ENCODE measurements at places on chromosomes 5 and 9.
A peak's percentile ranks its signal among the peaks of the same experiment; 100 is the strongest.

DNA sequence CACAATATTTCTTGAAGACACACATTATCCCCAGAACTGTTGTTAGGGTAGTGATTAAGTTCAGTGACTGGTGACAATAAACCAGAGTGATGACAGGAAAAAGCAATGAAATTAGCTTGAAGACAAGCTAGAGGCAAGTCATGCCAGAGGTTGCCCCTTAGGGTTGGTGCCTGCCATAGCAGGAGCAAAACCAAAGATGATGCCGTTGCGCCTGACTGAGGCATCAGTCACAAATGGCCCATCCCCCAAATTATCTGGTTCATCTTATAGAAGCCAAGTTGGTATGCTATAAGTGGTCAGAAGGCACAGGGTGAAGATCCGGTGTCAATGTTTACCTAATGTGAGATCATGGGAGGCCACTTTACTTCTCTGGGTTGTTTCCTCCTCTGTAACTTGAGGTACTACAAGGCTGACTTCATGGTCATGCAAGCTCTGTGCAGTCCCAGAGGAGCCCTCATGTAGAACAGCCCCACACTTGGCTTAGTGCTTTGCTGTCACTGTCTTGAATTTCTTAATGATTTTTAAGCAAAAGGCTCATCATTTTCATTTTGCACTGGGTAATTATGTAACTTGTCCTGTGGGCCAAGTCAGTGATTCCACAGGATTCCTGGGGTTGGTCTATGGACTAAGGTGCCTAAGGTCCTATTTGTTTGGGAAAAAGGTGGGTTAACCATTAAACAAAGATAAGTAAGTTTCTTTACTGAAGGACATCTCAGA is 211.3 kb downstream of the MAN2A1 start:
- DNase-seq = no peak

- DNase-seq = no peak
Measured at GRCh38 chr5:31366941-31367340, 165.0 kb downstream of the DROSHA start.

- no peak for DNase-seq
Measured at GRCh38 chr5:111311666-111312065, 87.5 kb downstream of the CAMK4 start.

- peak; percentile 61 for DNase-seq
Measured at GRCh38 chr9:131407717-131408195, 13.9 kb downstream of the PRRC2B start.

DNA sequence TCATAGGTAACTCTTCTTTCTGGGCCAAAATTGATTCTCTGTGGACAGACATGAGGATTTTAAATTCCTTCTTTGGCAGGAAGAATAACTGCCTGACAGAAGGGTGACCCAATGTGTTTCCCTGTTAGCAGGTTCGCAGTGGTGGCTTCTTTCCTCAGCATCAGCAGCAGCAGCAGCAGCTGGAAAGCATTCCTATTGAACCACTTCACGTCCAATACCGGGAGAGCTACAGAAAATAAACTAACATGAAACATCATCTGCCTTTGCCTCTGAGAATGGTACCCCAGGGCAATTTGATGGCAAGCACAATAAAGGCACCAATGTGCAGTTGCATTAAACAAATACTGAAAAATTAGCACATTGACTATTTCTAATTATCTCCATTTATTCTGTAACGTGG is 214.5 kb downstream of the TMEM167A start:
- DNase-seq = no peak

DNA sequence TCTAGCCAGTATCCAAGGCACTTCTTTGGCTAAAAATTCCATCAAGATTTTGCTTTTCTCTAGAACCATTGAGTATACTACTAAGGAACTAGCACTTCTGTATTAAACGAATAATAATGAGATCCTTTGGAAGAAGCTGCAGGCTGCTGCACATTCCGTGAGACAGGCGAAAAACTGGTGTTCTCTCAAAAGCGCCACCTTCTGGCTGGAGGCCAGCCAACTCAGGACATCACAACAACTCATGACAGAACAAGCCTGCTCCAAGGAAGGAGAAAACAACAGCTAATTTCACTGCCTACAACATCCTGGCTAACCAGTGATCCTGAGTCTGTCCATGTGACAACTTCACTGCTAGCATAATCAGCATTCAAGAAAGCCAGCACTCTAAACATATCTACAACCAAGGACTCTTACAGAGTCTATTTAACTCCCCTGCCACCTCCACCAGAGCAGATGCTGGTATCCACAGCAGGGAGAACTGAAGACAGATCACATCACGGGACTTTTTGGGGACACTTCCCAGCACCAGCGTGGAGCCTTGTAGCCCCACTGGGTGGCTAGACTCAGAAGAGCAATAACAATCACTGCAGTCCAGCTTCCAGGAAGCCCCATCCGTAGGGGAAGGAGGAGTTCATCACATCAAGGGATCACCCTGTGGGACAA is 150.5 kb downstream of the YTHDC2 start:
- DNase-seq = no peak

DNA sequence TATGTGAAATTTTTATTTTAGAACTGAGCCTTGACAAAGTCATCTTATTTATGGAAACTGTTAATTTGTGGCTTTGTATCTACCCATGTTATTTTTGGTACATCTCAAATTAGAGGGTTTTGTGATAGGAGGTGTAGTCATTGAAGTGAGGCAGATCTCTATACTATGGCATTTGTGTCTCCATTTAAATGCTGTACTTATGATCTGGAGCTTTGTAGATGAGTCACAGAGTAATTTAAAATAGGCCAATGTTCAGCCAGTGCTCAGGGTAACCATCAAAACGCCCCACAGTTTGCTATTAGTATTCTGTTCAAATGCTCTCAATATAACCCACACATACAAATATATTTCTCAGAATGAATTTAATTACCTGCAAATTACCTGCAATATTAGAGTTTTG is 351.5 kb upstream of the KLF9 start:
- no peak for DNase-seq

DNA sequence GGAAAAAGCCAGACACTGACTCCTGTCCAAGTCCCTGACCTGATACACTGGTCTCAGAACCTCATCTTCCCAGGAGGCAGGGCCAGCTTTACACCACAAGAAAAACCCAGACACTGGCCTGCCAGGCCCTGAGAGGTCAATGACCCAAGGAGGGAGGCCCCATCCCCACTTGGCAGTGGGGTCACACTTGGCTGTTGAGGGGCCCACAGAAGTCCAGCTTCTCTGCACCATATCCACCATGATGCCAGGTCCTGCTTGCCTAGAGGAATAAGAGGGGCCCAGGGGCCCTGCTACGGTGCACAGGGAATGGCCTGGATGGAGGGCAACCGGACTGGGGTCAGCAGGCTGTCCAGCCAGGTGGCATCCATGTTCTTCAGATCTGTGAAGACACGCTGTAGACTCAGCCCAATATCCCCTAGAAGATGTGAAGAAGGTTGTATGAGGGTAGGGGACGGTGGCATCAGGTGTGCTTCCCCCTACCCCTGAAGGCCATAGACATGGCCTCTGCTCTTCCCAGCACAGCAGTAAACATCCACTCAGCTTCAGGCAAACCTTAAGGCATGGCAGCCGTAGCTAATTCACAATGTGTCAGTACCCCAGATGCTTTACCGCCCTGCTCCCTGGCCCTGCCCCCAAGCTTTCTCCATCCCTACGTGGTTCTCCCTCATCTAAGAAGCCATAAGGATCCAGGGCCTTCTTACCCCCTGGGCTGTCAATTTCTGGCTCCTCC is 6.7 kb downstream of the IRF1 start:
- peak; percentile 37 for DNase-seq

DNA sequence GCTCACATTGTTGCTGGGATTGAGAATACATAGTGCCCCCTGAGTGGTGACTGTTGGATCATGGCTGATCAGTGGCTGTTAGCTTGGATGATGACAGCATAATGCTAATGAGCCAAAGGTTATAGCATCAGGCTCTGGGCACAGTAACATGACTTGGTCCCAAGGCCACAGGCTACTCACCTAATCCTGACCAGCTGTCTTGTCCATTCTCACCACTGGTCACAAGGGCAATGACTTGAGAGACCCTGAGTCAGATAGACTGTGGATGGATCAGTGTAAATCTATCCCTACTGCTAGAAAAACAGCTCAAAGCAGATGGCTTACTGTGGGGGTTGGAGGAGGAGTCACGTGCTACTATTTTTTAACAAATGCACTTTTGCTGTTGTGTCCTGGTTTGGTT is 74.7 kb downstream of the AOPEP start:
- DNase-seq = no peak

DNA sequence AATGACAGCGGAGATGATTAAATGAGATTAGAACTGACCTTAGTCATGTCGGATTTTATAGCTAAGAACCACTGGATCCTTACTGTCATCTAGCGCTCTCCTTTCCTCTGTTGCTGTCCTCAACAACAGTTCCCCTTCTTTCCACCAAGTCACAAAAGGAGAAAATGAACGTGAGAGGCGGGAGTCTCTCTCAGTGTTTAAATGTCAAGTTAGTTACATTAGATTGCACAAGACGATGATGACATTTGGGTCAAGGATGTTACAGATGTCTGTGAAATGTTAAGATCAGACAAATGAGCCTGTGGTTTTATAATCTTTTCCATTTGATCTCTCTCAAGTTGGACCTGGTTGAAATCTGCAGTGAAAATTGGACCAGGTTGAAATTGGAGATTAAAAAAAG is 53.5 kb downstream of the FBXO38 start:
- DNase-seq = no peak

GRCh38 chr5:154220625-154221024 is 30.1 kb downstream of the GALNT10 start:
- DNase-seq = no peak

DNA sequence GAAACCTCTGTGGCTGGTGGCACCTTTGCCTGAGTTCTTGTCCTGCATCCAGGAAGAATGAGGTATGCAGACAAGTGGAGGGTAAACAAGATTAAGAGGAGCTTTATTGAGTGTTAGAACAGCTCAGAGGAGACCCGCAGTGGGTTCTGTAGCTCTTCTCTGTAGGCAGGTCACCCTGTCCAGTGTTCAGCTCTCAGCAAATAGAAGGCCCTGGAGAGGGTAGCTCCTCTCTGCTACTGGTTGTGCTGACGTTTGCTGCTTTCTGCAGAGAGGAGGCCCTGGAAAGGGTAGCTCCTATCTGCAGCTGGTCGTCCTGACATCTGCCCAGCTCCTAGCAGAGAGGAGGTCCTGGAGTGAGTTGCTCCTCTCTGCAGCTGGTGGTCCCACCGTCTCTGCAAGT is 96.8 kb upstream of the CCDC112 start:
- DNase-seq = no peak

GRCh38 chr5:43396762-43397304 is 15.4 kb downstream of the CCL28 start:
- DNase-seq = peak; percentile 73

DNA sequence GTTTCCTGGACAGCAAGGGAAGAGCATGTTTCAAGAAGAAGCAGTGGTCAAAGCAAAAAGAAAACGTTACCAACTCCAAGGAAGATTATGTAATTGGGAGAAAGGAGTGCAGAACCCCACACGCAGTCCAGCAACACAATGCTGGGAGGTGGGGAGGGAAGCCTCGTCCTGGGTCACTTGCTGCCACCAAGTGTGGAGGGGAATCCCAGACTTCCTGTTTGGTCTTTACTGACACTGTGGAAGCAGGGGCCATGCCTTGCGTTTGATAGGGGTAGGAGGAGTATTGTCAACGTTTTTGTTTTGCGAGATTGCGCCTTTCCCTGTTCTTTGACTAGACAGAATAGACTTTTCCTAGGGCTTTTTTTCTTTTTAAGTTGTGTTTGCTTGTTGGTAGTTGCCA is 421.0 kb downstream of the KDM4C start:
- DNase-seq = no peak

- DNase-seq = no peak
Measured at GRCh38 chr5:171651102-171651501, 134.5 kb upstream of the SMIM23 start.

DNA sequence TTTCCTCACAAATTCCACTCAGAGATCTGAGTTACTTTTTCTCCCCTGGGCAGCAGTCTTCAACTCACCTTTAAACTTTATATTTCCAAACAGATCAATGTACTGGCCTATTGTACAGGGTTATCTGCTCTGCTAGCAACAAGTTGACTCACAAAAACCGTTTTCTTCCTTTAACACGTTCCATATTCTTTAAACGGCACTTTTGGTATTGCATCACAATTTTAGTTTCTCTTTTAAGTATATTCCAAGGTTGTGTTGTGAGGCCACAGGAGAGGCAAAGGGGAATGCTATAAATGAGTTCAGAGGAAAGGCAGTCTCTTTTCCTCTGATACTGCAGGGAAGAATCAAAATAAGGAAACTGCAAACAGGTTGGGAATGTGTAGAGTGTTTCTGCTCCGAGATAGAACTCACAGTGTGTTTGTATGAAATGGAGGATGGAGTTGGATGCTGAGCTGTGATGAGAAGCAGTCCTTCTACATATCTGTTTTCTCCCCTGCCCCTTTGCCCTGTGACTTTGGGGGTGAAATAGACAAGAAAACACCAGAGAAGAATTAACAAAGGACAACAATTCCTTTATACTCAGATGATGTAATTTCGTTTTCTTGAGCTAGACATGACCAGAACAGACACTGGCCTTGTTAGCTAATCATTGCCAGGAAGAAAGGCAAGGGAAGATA is 9.9 kb upstream of the ALDOB start:
- no peak for DNase-seq

GRCh38 chr5:18113721-18114120 is 479.5 kb downstream of the TAF11L14 start:
- no peak for DNase-seq

DNA sequence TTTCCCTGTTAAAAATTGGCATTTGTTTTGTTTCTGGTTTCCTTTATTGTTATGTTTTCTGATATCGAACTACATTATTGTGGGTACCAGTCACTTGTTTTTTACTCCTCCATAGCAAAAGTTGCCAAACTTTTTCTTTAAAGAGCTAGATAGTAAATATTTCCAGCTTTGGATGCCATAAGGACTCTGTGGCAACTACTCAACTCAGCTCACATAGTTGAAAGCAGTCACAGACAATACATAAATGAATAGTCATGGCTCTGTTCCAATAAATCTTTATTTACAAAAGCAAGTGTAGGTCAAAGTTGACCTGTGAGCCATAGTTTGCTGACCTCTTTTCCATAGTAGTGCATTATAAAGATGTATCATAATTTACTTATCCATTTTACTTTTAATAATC is 305.0 kb downstream of the RASEF start:
- DNase-seq = no peak

- DNase-seq = no peak
Measured at GRCh38 chr9:116697362-116697761, 10.3 kb downstream of the TRIM32 start.

GRCh38 chr9:84170521-84171141 is 169.9 kb downstream of the SLC28A3 start:
- DNase-seq = peak; percentile 20

Data from Peyer's patch (tissue), 4 donors.